ENCODE measurements at places on chromosomes 2 and 18. TPM values are rescaled to one million over a fixed set of nuclear protein-coding genes. Genes with fewer than 3 reads are reported as not detected.
A peak's percentile ranks its signal among the peaks of the same experiment; 100 is the strongest.

- DNase-seq: peak; percentile 86
Measured at GRCh38 chr2:168495524-168495923, 39.5 kb downstream of the CERS6 start.

DNA sequence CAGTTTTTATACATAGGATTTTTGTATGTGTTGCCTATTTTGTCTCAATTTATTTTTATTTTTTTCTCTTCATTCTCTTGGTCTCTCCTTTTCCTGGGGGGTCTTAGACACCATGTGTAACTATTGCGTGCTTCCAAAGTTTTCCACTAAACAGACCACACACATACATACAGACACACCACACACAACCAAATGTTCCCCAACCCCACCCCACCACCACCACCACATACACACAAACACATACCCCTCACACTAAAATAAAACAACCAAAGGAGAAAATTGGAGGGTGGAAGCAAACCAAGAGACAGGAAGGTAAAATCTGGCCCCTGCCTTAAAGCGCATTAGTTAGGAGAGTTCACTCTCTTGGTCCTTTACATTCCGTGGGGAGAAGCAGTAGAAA is 30.0 kb upstream of the ANXA4 start:
- DNase-seq: no peak

DNA sequence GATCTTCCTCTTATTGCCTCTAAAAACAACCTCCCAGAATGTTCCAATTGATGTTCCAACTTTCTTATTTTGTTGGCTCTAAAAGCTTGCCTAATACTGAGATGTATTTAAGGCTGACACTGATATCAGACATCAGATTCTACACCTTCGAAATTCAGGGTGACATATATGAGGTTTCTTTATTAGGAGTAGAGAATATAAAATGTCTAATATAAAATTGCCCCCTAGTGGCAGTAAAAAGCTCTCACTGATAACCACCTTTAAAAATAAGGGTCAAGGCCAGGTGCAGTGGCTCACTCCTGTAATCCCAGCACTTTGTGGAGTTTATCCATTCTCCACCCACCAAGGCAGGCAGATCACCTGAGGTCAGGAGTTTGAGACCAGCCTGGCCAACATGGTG is 789.7 kb upstream of the SLC39A10 start:
- DNase-seq: no peak

- DNase-seq: no peak
Measured at GRCh38 chr2:236360496-236360895, 96.3 kb upstream of the ASB18 start.

DNA sequence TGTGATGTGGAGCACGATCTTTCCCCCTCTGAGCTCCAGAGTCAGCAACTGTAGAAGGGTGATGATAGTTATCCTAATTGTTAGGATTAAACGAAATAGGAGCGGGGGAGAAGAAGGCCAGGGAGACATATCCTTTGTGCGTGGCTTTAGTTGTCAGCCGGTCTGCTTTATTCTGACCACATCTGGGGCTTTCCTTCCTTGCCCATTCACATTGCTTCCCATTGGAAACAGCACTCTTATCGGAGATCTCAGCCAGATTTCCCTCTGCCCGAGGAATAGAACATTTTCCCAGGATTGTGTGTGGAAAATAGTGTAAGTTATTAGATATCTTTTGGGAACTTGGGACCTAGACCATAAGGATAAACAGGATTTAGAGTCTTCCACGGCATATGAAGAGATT is 1.5 kb downstream of the RALB start:
- no peak for DNase-seq

DNA sequence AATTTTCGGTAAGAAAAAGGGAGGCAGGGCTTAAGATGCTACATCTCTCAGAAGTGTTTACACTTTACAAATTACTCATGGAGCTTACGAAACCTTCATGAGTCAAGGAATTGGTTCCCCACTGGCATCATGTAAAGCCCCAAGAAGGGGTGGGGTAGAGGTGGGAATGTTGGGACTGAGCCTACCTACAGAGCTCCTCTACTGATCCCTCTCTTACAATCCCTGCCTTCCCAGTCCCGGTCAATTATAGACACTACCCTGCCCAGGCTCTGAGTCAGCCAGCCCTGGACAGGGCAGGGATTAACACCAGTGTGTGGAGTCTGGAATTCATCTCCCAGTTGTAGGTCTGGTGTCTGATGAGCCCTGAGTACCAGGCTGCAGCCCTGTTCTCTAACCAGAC is 248.9 kb downstream of the PAX3 start:
- no peak for DNase-seq

The LONRF2 gene
- total RNA-seq: 0.03 TPM

The VIL1 gene
- total RNA-seq: 0.62 TPM

The CFAP65 gene
- total RNA-seq: not detected

Measured in GM12878 (cell line).